ENCODE measurements at places on chromosomes 6 and 20.
A peak's percentile ranks its signal among the peaks of the same experiment; 100 is the strongest.

GRCh38 chr6:125918681-125919566 lies 37.6 kb upstream of the HINT3 start:
- peak; percentile 89 for DNase-seq

GRCh38 chr6:109055771-109056235 lies 38.8 kb downstream of the SESN1 start:
- DNase-seq = no peak

- peak; percentile 48 for DNase-seq
These were observed 960 bp downstream of the ATP9A start for GRCh38 chr20:51766994-51767866.

- DNase-seq = no peak
These were observed 5.1 kb downstream of the PERP start for GRCh38 chr6:138101946-138102731.

DNA sequence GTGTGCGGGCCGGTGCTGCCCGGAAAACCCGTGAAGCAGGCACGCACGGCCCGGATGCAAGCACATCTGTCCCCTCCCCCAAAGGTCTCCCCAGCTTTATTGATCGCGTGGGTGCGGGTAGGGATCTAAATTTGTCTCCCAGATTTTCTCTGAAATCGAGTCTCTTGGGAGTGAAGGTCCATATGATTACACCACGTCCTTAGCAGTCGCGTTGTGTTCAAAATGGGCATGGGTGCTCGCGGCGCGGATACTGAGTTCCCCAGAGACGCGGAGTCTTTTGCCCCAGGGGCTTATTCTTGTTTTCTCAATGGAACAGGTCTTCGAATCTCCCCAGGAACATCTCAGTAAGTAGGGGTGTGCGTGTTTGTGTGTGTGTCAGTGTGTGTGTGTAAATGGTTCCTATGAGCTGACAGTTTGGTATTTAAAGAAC lies 2.8 kb upstream of the ZNF292 start:
- DNase-seq = no peak

DNA sequence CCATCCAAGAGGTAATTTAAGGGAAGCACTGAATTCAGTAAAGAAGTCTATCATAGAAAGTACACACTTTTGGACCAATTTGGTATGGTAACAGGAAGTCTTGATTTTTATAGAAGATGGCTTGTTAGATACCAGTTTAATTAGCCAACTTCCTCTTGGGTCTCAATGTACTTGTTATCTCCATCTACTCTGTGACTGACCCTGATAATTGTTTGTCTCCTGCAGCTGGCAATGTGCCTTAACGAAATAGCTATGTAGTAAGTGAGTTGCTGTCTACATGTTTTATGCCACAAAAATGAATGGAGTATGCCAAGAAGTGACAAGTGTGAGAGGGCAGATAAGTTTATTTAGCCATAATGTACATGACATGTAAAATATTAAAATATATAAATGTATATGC lies 410.5 kb upstream of the MAN1A1 start:
- no peak for DNase-seq

DNA sequence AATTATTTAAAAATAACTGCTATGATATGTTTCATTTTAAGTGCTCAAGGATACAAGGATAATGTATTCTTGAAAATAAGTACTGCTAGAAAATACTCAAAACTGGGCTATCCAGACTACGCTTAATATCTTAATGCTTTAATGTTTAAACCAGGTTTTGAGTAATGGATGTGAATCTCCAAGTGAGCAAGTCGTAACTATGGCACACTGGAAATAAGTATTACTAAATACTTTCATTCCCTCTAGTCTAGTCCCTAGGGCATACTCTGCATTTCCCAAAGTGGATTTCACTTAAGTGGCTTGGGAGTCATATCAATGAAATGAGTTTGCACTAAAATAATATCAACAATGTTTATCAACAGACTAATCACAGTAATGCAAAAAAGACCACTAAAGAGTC lies 48.1 kb downstream of the HMGCLL1 start:
- DNase-seq = no peak

DNA sequence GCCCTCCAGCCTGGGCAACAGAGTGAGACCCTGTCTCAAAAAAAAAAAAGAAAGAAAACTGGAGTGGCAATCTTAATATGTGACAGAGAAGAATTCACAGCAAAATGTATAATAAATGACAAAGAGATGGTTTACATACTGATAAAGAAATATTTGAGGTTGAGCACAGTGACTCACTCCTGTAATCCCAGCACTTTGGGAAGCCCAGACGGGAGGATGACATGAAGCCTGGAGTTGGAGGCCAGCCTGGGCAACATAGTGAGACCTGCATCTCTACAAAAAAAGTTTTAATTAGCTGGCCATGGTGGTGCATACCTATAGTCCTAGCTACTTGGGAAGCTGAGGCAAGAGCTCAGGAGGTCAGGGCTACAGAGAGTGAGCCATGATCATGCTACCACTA lies 12.4 kb upstream of the DEFB118 start:
- DNase-seq = no peak

GRCh38 chr6:127811900-127812570 lies 88.8 kb downstream of the THEMIS start:
- DNase-seq = no peak

GRCh38 chr6:111423055-111423633 lies 59.9 kb downstream of the REV3L start:
- DNase-seq = no peak

DNA sequence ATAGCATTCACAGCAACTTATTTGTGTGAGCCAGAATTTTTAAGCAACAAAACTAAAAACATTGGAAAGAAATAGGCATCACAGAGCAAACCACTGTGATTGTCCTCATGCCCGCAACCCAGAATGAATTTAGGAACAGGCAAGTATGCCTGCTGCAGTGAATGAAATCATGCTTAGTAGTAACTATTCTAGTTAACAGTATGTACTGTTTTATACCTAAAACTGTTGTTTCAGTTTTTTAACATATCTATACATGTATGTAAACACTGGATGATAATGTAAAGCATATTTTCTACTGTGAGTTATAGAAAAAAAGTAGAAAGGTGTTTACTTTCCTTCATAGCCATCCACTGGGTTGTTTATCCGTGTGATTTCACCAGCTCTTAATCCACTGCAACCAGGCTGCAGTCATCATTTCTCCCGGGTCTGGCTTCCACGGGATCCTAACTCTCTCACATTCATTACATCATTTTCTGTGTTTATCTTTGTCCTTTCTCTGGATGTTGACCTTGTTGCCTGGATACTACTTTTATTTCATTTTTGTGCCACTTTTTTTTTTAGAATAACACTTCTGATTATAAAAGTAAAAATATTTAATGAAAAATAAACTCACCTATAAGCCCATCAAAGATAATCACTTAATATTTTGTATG lies 3.6 kb upstream of the ARFGEF3 start:
- no peak for DNase-seq

DNA sequence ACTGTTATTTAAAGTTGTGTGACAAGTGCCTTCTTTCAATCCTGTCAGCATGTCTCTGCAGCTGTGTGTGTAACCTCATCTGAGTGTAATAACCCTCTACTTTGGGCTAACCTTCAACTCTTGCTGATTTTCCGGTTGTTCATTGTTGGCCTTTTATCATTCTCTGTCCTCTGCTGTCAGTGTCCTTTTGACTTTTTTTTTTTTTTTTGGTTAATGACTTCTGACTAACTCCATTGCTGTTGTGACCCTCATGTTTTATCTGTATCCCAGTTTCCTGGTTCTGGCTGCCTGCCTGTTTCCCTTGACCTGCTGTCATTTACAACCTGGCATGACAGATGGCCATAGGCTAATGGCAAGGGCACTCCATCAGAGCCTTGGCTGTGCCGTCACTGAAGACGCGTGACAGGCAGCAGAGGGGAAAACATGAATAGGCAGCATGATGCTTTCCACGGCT lies 145.7 kb upstream of the MAN1A1 start:
- no peak for DNase-seq

- DNase-seq = no peak
These were observed 12.9 kb downstream of the PRRC2A start for GRCh38 chr6:31633447-31633846.

GRCh38 chr20:38866265-38867061 lies 59.8 kb upstream of the FAM83D start:
- no peak for DNase-seq

GRCh38 chr6:136086686-136087085 lies 163.4 kb downstream of the MTFR2 start:
- DNase-seq = no peak

GRCh38 chr20:2403291-2404052 lies 22.8 kb downstream of the TGM6 start:
- DNase-seq = no peak

GRCh38 chr6:28816909-28817807 lies 106.6 kb downstream of the TRIM27 start:
- peak; percentile 88 for DNase-seq

DNA sequence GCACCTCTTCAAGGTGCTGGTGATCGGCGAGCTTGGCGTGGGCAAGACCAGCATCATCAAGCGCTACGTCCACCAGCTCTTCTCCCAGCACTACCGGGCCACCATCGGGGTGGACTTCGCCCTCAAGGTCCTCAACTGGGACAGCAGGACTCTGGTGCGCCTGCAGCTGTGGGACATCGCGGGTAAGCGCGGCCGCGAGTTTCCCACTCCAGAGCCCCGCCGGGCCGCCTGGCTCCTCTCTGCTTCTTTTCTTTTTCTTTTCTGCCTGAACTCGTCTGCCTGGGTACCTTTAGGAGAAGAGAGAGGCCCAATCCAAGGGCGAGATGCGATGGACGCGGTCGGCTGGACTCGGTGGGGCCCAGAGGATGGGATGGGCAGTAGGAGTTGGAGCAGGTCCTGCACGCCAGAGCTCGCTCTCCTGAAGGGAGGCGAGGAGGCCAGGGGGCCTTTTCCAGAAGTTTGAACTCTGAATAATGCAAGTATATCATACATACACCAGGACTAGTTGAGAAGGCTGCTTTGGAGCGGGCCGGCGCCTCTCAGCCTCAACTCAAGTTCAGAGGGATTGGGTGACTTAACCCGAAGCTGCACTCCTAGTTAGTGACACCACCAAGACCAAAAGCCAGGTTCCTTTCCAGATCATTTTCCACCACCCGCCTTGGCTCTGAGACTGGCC lies 445 bp downstream of the RAB32 start:
- no peak for DNase-seq

- DNase-seq = no peak
These were observed 71.0 kb upstream of the SPACA1 start for GRCh38 chr6:87976616-87977015.

DNA sequence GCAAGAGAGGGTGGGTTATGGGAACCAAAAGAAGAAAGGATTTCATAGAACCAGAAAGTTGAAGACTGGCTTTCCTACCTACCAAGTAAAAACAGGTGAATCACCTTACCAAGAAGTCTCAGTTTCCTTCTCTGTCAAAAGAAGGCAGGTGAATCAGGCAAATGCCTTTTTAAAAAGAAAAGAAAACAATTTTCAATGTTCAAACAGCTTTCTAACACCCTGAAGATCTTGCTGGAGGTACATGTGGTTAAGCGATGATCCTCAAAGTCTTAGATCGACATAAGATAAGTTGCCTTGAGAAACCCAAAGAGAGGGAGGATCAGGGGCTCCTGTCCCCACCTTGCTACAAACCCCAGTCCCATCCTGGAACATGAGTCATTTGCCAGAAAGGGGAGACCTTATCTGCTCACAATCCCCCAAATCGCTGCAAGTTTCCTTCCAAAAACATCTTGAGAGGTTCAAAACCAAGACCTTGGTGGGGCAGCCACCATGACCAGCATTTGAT lies 71.6 kb downstream of the NFATC2 start:
- peak; percentile 64 for DNase-seq

DNA sequence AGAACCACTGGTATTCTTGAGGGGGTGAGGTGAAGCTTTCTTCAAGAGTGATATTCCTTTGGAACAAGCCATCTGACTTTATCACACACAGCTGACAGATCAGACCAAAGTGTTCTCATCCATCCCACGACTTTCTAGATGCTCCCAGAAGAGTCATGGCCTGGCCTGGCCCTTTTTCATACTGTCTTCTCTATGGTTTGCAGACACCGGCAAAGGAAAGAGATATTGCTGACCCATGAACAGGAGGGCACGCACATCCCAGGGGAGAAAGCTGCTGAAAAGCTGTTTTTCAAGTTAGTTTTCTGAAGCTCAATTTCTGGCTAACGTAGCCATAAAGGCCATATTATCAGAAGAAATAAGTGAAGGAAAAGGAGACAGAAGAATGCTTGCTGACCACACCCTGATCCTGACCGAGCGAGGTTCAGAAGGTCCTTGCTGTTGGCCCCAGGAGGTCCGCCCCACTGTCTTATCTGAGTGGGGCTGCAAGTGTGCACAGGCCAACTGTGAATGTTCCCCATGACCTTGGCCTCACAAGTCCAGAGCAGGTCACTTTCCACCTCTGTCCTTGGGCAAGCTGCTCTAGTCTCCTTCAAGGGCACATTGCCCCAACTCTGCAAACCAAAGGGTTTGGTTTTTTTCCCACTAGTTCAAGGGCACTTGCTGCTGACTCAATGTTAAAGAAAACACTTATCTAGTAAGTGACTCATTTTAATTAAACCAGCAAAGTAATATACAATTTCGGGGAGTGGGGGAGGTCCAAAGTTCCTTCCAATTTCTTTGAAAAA lies 2.0 kb downstream of the ACSS1 start:
- DNase-seq = peak; percentile 7

DNA sequence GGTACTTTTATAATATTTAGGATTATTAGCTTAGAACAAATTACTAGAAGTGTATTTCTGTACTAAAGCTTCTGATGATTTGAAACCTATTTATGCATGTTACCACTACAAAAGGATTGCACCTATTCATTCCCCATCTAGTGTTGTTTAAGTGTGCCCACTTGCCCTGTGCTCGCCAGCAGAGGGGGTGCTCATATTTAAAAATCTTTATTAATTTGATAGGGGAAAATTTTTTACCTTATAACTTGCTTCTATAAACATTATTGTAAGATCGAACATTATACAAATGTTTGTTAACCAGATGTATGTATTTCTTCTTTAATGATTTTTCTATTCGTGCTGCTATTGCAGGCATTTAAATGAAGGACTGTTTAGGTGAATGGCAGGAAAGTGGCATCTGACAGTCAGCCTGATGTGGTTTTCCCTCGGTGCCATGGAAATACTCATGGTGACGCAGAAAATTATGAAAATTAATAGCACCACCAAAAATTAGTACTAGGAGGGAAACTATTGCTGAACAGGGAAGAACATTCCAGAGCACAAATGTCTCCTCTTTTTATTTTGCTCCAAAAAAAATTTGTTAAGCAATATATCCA lies 44.1 kb upstream of the FNDC1 start:
- DNase-seq = no peak

DNA sequence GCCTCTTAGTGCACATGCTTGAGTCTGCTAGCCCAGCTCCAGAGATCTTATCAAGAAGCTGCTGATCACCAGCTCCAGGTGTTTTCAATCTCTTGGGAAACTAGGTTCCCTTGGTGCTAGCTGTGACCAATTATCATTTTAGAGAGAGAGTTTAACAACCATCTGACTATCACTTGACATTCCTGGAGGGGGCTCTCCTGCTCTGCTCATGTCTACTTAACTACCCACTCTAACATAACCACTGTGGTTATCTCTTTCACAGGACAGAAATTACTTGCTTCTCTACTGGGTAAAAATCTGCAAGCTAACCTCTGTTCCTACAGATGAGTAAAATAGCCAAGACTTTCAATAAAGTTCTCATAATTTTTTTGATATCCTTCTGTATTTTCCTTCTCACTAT lies 823.4 kb upstream of the GJE1 start:
- DNase-seq = no peak

GRCh38 chr20:40279390-40279789 lies 409.6 kb downstream of the MAFB start:
- DNase-seq = no peak

Measured in activated CD4-positive, alpha-beta T cell treated with anti-CD3 and anti-CD28 coated beads, Interleukin-2, Interleukin-4, amounts not matched to agents 100 ng/mL and 50 ng/mL, durations not matched to agents 16 hours and 8 hours (primary cell).